ENCODE measurements at places on chromosomes 12 and 14.
A peak's percentile ranks its signal among the peaks of the same experiment; 100 is the strongest.

- no peak for DNase-seq
Observed at GRCh38 chr14:96585672-96586013, 83.5 kb downstream of the PAPOLA start.

DNA sequence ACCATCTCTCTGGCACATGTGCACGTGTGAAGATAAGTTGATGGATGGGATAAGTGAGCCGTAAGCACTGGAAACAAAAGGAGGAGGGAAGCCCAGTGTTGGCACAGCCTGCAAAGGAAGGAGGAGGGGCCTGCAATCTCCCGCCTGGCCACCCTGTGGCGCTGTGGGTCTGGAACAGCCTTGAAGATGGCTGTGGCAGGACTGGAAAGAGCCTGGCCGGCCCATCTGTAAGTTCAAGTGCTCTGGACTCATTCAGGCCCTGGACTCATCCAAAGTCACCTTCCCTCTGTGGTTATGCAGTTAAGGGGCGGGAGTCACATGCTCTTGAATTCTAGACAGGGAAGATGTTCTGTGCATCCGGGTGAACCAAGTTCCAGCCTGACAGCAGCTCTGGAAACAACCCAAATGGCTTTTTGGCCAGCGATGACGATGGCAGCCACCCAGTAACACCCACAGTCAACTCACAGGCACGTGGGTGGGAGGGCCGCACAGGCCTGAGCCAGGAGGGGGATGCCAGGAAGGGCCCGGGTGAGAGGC lies 50.4 kb downstream of the CHGA start:
- peak; percentile 61 for DNase-seq

DNA sequence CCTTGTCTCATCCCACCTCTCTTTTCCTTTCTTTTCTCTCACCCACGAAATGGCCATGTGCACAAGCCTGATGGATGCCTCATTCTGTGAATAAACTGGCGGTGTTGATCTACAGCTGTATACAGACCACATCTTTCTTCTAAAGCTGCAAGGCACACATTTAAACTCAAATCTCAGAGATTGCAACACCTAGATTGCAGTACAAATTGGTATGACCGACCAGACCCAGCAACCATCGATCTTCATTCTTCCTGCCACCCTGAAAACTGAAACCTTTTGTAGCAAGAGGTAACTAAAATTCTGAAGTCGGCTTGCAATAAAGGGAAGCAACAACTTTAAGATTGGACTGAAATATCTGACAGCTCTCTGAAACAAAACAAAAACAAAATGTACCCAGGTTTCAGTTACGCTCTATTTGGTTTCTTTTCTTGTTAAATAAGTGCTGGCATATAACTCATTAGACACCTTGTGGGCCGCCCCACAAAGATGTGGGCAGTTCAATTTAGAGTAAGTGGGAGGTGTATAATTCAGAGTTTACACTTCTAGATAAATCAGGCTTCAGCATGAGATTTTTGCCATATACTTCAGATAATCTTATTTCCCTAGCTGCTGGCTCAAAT lies 390.0 kb upstream of the NOVA1 start:
- no peak for DNase-seq

GRCh38 chr12:69330475-69331473 lies 17.4 kb upstream of the LYZ start:
- peak; percentile 46 for DNase-seq

DNA sequence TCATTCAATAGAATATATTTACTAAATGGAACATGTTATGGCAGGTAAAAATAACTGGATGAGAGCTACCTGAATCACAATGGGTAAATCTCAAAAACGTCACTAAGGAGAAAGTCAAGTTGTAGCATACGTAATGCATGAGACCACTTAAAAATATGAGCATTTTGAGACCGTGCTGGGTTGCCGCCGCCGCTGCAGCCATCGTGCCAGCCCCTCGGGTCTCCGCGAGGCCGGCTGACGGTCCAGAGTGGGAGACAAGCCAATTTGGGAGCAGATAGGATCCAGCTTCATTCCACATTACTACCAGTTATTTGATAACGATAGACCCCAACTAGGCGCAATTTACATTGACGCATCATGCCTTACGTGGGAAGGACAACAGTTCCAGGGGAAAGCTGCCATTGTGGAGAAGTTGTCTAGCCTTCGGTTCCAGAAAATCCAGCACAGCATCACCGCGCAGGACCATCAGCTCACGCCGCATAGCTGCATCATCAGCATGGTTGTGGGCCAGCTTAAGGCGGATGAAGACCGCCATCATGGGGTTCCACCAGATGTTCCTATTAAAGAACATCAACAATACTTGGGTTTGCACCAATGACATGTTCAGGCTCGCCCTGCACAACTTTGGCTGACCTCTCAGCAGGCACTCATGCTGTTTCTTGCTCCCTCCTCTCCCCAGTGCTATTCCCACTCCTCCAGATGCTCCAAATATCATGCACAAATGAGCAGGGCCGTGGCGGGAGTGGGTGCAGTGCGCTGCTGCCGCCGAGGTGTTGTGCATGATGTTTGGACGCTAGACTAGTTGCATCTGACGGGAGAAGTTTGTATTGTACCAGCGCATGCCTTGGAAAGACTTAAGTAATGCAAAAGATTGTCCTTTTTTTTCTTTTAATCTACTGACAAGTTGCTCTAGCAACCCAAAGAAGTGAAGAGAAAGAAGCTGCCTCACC lies 6.3 kb upstream of the BRMS1L start:
- DNase-seq = no peak

- no peak for DNase-seq
Observed at GRCh38 chr12:12977231-12977630, 22.8 kb downstream of the HEBP1 start.

Data from liver (tissue), 10 donors.